ENCODE measurements at places on chromosomes 6 and 20.

- DNase-seq = no peak
Observed at GRCh38 chr20:38129893-38130609, 35.0 kb downstream of the TGM2 start.

GRCh38 chr20:25197183-25197869 is 1.8 kb downstream of the ENTPD6 start:
- no peak for DNase-seq

DNA sequence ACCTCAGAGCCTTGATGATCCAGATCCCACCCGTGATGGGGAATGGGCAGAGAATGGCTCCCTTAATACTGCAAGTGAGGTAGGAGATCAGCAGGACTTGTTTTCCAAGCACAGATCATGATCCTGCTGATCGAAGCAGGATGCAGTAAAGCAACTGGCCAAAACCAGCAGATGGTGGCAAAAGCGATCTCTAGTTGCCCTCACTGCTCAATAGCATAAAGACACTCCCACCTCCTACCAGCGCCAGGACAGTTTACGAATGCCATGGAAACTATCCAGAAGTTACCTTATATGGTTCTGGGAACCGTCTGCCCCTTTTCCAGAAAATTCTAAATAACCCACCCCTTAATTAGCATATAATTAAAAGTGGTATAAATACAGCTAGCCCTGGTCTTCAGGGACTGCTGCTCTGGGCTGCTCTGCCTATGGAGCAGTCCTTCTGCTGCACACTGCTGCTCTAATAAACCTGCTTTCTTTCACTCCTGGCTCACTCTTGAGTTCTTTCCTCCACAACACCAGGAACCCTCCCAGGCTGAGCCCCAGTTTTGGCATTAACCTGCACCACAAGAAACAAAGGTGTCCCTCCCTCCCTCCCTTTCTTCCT is 415.8 kb downstream of the PREX1 start:
- no peak for DNase-seq

DNA sequence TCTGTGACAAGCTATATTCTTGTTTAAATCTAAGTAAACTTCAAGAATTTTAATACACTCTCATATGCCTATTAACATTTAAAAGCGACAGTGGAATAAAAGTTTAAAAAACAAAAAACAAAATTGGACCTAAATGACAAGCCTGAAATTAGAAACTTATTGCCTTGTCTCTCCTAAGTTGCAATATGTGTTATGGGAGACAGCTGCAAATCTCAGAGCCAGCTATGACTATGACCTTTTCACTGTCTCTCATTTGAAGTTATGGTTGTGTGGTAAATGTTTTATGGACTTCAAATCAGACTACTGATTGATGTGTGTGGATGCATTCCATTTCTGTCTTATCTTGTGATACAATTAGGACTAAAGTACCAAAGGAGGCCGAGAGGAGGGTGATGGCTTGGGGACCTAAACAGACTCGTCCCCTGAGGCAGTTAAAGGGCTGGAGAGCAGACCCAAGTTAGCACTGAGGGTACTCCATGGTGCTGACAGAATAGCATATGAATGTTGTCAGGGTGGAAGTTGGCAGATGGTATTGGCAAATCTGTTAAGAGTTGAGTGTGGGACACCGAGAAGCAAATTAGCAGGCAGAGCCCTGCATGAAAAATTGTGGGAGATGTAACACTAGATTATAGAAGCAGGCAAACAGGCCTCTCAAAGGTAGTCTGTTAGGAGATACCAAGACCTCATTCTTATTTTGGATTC is 930.1 kb upstream of the MAN1A1 start:
- DNase-seq = no peak

- no peak for DNase-seq
Observed at GRCh38 chr20:49712996-49713752, 504 bp downstream of the B4GALT5 start.

- DNase-seq = no peak
Observed at GRCh38 chr20:62709537-62709905, 885 bp downstream of the NTSR1 start.

GRCh38 chr20:63705232-63706026 is 2.3 kb downstream of the ARFRP1 start:
- DNase-seq = no peak

- no peak for DNase-seq
Observed at GRCh38 chr6:6729971-6730370, 141.5 kb downstream of the LY86 start.

- DNase-seq = peak; percentile 93
Observed at GRCh38 chr6:44072959-44073611, 54.2 kb downstream of the MRPL14 start.

DNA sequence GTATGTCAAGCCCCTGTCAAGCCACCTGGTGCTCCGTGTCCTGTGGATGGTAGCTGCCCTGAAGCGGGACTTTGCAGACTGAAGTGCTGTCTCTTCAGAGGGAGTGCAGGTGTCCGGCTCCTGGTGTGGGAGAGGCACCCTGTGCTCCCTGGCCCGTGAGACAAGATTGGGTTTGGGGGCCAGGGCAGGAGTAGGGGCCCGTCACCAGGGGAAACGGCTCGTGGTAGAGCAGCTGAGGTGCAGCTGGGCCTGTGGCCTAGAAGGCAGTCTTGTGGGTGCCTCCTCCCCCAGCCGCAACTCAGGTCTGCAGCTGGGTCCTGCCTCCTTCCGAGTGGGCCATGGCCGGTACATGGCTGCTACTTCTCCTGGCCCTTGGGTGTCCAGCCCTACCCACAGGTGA is at the start of gene PTCRA:
PTCRA (plus strand) TSS at position 322 of the 400 bp plus-strand sequence; CDS start at position 339, 17 bp downstream.
- no peak for DNase-seq

DNA sequence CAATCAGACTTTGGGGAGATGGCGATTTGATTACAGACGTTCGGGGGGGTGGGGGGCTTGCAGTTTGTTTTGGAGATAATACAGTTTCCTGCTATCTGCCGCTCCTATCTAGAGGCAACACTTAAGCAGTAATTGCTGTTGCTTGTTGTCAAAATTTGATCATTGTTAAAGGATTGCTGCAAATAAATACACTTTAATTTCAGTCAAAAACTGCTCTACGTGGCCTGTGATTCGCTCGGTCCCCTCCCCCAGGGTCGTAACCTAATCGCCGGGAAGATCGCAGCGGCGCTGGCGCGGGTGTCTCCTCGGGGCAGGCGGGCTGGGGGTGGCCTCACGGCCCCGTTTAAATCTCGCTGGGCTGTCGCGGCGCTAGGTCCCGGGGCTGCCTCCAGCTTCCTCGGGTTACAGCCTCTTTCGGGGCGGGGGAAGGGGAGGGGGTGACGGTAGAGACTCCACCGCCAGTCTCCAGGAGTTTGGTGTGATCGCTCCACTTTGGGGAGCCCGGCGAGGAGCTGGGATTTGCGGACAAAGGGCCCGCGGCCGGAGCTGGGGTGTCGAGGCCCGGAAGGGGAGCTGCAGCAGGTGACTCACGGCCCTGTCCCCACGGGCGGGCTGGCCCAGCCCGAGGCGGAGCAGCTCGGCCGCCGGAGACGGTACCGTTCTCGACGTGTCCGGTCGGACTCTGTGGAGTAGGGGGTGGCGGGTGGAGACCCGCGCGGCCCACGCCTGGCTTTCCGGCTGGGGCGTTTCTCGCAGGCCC is 4.2 kb downstream of the FOXC1 start:
- peak; percentile 58 for DNase-seq

GRCh38 chr6:168221497-168222079 is 98.0 kb downstream of the DACT2 start:
- DNase-seq = no peak

DNA sequence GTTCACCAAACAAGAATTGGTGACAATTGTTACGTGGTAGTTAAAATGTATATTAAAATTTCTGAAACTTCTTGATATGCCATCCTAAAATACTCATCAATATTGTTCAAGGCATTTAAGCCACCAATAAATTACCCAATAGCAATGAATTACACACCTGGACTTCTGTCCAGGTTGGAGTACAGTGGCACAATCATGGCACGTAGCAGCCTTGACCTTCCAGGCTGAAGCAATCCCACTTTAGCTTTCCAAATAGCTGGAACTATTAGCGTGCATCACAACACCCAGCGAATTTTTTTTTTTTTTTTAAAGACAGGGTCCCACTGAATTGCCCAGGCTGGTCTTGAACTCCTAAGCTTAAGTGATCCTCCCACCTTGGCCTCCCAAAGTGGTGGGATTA is 17.2 kb downstream of the SRPK1 start:
- DNase-seq = no peak

GRCh38 chr6:52176550-52176949 is 9.6 kb upstream of the IL17A start:
- no peak for DNase-seq

- no peak for DNase-seq
Observed at GRCh38 chr6:28235912-28236452, 10.9 kb downstream of the ZSCAN9 start.

- DNase-seq = no peak
Observed at GRCh38 chr6:43705996-43706395, 18.4 kb upstream of the MRPS18A start.

GRCh38 chr6:150719099-150719766 is 119.5 kb downstream of the PLEKHG1 start:
- DNase-seq = peak; percentile 48

GRCh38 chr20:39309458-39309857 is 347.3 kb downstream of the DHX35 start:
- no peak for DNase-seq

DNA sequence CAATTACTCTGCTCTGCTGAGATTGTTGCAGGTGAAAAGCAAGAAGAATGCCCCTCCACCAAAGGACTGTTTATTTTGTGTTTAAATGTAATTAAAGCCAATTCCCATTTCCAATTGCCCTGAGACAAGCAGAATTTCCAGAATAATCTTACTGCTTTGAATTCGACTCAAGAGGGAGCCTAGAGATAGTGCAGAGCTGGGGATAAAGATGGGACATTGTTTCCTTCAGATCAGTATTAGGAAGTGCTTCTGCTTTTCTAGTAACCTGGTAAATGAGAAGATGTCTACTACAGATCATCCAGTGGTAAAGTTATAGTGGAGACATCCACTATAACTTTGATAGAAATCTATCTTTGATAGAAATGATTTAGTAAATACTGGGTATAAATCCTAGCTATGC is 326.9 kb downstream of the UBE3D start:
- no peak for DNase-seq

DNA sequence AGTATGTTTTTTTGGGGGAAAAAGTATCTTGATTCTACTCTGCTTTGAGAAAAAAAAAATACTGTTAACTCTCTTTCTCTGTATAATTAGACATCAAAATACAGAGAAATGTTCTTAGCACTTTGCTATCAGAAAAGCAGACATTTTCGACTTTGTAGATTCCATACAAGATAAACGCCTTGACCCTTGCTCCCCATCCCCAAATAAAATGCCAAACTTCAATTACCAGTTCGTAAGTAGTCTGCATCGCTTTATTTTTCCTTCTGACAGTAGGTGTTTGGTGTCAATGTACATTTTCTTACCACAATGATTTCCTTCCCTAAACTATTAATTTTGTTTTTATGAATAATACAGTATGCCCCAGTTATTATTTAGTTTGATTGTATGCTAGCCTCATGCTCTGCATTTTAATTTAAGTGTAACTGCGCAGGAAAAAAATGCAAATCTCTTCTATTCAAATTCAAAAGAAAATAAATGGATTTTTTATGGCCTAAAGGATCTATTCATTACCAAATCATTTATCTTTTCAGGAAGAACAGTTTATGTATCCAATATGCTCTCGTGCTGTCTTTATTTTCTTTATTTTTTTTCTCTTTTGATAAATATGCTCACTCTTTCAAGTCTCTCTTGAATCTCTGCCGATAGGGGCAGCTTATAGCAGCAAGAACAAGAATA is 84.8 kb upstream of the ZNF217 start:
- no peak for DNase-seq

GRCh38 chr6:29227235-29227634 is 56.5 kb downstream of the OR2J2 start:
- DNase-seq = no peak

DNA sequence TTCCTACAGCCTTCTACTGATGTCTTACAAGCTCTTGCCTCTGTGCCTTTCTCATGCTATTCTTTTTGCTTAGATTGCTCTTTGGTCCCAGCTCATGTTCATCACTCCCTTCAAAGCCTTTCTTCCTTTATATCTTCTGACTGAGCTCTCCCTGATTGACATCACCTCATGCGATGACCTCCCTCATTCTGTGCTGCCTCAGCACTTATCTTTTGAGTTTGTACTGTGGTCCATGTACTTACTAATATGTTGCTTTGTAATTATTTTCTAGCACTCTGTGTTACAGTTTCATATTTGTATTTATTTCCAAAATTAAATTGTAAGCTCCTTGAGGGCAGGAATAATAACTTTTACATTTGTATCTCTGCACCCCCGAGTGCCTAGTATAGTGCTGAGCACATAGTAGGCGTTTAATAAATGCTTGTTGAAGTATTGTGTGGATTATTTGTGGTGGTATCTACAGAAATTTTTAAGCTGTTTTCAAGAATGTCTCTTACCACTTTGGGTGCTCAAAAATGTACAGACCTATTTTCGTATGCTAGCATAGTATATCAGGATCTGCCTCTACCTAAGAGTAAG is 17.4 kb downstream of the ZKSCAN8 start:
- DNase-seq = no peak

DNA sequence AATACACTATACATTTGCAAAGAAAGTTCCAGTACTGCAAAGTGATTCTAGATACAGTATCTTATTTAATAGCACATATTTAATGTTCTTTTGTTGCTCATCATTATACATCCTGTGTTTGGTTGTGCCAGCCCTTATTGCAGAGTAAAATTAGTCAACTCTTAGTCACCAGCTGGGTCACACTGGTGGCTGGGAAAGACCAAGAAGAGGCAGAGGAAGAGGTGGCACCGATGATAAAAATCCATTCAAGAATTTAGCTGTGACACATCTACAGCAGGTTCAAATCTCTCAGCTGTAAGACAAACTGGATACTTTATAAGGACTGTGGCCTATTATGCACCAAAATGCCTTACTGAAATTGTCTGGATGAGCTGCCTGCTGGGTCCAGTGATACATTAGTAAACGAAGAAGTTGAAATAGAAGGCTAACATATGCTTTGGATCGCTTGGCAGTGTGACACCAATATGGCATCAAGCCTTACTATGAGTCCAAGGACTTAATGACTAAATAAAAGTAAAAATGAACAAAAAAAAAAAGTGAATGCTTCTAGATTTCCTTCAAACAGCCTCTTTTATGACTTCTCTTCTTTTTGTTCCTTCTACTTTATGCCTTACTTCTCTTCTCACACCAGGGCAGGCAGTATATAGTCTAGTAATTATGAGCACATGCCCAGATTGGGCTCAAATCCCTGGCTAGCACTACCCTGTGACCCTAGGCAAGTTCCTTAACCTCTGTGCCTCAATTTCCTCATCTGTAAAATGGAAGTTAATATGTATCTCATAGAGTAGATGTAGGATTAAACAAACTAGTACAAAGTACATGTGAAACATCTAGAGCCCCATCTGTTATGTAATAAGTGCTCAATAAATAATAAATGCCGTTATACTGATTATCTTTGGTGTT is 29.4 kb upstream of the RNF8 start:
- DNase-seq = no peak

GRCh38 chr20:51451484-51451883 is 91.0 kb downstream of the NFATC2 start:
- no peak for DNase-seq

DNA sequence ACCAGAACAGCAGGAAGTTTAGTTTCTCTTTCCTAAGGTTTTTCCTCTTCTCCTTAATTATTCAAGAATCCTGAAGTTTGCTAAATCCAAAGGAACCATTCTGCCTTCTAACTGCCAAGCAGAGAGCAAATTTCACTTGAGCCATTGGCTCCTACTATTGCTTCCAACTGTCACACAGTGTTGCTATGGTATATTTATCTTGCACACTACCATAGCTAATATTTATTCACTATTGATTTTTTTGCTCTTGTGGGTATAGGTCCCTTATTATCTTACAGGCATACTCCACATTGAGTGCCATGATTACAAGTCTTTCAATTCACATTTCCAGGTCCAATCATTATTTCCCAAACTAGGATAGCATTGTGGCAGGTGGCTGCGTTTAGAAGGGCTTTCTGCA is 266.7 kb upstream of the FLRT3 start:
- no peak for DNase-seq

All from astrocyte of the hippocampus (primary cell).